Mesothelial cell of epicardium (in vitro differentiated cells): ENCODE measurements at places on chromosomes 4 and X. TPM values are rescaled to one million over a fixed set of nuclear protein-coding genes. Genes with fewer than 3 reads are reported as not detected.
A peak's percentile ranks its signal among the peaks of the same experiment; 100 is the strongest.

The DAPP1 gene
- total RNA-seq: 2.5 to 2.9 TPM (median 2.7 TPM) in 3 replicates

DNA sequence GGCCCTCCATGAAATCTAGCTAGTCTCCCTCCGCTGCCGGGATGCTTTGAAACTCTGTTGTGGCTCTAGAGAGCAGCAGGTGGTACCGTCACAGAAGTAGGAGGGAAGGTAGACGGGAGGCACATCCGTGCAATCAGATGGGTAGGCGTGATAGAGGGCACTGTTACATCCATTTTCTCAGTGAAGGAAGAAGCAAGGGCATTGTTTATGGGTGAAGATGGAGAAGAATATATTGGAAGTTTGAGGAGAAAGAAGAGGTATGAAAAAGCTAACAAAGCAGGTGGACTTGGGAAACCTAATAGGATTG is 1.3 kb downstream of the ANAPC4 start:
- H3K4me1 ChIP-seq: peaks cover 14% of the 10 kb centered on the region
- no peak overlapping the region for H3K4me3 ChIP-seq
- H3K36me3 ChIP-seq: peaks cover 8% of the 10 kb centered on the region
- no peaks in the 10 kb centered on the region for H3K27me3 ChIP-seq
- no peak overlapping the region for H3K27ac ChIP-seq

DNA sequence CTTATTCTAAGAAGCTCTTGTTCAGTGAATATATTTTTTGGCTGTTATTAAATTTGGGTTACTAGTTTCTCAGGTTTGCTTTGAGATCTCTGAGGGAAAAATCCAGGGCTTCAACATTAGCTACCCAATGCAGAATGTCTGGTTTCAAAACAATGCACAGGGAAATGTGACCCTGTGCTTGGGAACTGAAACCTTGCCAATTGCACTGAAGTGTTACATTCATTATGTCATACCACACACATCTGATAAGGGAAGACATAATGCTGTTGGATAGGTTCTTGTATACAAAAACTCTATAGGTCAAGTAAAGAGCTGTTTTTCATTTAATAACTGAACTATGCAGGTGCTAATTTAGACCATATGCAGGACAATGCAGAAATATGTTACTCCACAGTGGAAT is 345.3 kb upstream of the BMP3 start:
- peaks cover 21% of the 10 kb centered on the region for H3K27me3 ChIP-seq
- peaks cover 11% of the 10 kb centered on the region for H3K4me1 ChIP-seq
- no peak overlapping the region for H3K4me3 ChIP-seq
- no peak for DNase-seq

GRCh38 chrX:109684136-109684535 is 48.9 kb downstream of the ACSL4 start:
- no peak for DNase-seq
- H3K4me1 ChIP-seq: no peaks in the 10 kb centered on the region
- H3K27ac ChIP-seq: no peak overlapping the region
- no peaks in the 10 kb centered on the region for H3K27me3 ChIP-seq

DNA sequence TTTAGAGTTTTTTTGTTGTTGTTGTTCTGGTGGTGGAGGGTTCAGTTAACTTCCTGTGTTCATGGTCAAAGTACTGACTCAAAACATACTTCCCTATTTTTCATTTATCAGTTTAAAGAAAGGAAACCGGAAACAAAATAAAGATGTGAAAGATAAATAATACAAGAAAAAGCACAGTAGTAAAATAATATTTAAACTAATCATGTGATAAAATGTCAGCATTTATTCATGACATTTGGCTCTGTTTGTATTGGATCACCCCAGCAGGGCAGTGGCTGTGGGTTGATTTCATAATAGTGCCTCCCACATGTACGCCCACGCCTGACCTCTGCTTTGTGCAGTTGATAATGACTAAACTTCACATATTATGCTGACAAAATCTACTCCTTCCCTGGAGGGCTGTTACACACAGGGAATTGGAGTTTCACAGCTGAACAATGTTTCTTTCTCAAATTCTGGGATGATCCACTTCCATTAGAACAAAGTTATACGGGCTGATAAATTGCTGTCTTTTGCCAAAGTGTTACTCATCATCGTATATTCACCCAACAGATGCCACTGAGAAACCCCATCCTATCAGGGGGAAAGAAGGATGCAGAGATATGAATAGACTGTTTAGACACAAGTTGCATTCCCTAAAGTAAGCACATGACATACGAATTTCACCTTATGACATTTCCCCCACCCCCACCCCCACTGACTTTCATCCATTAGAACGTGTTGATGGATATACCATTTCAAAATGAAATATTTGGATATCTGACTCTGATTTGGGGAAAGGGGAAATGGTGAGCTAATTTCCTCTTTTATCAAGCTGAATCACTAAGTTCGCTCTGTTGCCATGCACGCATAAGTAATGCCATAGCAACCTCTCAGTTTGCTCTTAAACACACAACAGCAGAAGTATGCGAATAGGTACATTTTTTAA is 48.3 kb downstream of the AMELX start:
- no peaks in the 10 kb centered on the region for H3K27me3 ChIP-seq
- no peak overlapping the region for H3K27ac ChIP-seq
- no peaks in the 10 kb centered on the region for H3K36me3 ChIP-seq
- no peak for DNase-seq
- H3K4me1 ChIP-seq: peaks cover 4% of the 10 kb centered on the region

GRCh38 chrX:67718926-67719325 is 175.1 kb downstream of the AR start:
- peaks cover 2% of the 10 kb centered on the region for H3K36me3 ChIP-seq
- no peaks in the 10 kb centered on the region for H3K27me3 ChIP-seq
- H3K4me1 ChIP-seq: no peaks in the 10 kb centered on the region
- H3K4me3 ChIP-seq: no peak overlapping the region

The SYP gene
- total RNA-seq: 0.27 to 0.33 TPM (median 0.32 TPM) in 3 replicates

DNA sequence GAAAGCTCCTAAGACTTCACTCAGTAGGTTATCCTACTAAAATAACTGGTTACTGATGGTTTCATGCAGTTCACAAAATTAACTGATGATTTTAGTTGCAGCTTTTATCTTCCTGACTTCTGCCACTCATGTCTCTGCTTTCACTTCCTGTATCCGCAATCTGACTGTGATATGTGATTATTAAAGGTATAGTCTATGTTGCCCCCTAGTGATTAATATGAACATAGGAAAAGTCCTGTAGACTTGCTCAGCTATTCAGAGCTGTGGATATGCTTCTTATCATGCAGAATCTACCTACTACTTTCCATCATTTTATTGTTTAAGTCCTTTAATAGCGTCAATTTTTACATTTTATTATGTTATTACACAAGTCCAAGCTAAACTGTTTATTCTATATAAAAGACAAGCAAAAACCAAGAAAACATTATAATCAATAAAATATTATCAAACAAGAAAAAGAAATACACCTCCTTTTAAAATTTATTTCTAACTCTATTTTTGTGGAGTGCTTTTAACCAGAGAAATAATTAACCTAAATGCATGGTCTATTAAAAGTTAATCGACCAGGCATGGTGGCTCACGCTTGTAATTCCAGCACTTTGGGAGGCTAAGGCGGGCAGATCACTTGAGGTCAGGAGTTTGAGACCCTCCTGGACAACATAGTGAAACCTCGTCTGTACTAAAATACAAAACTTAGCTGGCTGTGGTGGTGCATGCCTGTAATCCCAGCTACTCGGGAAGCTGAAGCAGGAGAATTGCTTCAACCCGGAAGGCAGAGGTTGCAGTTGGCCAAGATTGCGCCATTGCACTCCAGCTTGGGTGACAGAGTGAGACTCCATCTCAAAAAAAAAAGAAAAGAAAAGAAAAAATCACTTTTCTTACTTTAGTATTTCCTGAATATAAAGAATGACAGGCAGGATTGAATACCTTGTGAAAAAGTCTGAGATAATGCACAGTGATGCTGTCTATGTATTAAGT is 40.4 kb upstream of the TLR2 start:
- no peak overlapping the region for H3K4me3 ChIP-seq
- DNase-seq: no peak
- H3K4me1 ChIP-seq: no peaks in the 10 kb centered on the region
- no peaks in the 10 kb centered on the region for H3K36me3 ChIP-seq

DNA sequence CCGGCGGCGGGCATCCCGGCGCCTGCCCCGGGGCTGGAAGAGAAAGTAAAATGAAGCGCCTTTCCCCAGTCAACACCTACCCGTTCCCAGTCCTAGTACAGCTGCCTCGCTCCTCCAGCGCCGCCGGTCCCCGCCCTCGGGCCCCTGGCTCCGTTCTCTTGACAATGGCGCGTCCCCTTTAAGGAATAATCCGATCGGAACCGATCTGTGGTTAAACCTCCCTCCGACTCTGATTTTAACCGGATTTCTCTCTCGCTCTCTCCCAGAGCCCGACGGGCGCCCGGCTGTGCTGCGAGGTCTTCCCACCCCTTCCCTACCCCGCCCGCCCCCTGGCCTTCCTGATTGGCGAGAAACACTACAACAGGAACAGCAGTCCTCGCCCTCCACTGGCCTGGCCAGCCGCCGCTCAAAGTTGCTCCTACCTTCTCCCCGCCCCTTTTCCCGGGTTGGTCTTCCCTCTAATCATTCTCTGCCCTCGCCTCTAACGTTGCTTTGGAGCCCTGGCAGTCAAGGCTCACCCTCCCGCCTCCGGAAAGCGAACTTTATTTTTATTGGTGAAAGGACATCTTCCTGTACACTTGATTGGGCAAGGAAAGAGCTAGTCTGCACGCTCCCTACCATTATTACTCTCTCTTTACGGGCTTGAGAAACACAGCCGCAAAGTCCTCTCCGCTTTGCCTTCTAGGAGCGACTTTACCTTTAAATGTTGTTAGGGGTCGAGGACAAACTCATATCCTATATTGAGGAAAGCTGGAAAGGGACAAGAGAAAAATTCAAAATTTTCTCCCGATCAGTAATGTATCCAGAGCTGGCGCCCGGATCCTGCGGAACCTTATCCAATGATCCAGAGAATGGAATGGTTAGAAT is at the start of gene FRYL:
Gene FRYL (minus strand): TSS at position 282 of the 867 bp plus-strand sequence. CDS start 145,869 bp downstream, outside the sequence.
- H3K36me3 ChIP-seq: no peaks in the 10 kb centered on the region
- H3K4me3 ChIP-seq: peak within 1 kb of the TSS; percentile 96
- no peaks in the 10 kb centered on the region for H3K27me3 ChIP-seq
- peaks cover 46% of the 10 kb centered on the region for H3K4me1 ChIP-seq
- H3K27ac ChIP-seq: peak within 1 kb of the TSS; percentile 99

The SMIM10L2A gene
- total RNA-seq: 7.8 to 8.7 TPM (median 7.8 TPM) in 3 replicates

The SHISA3 gene
- 3.2 to 3.6 TPM (median 3.3 TPM) in 3 replicates for total RNA-seq

The SMPX gene
- total RNA-seq: 2.7 to 3.5 TPM (median 3.1 TPM) in 3 replicates
